Stimulated activated CD4-positive, alpha-beta T cell treated with anti-CD3 and anti-CD28 coated beads, Interleukin-15, amount 100 ng/mL, for 48 hours (primary cell): ENCODE measurements at places on chromosomes 4 and X.

GRCh38 chrX:20452487-20452886 lies 185.8 kb upstream of the RPS6KA3 start:
- no peak for DNase-seq

GRCh38 chr4:154478547-154478946 lies 13.1 kb downstream of the DCHS2 start:
- DNase-seq = no peak

DNA sequence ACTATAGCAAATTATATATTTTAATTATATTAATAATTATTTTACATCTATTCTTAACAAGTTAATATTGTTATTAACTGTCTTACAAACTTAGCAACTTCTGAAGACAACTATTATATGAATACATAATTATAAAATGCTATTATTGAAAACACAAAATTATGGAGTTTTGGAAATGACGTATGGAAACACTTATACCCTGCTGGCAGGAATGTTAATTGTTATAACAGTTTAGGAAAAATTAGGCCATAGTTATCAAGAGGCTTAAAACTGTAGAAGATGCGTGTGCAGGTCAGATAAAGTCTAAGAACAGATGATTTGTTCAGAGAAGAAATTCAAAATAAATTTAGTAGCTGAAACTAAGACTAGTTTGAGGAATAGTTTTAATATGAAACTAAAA lies 211.7 kb downstream of the FAT4 start:
- no peak for DNase-seq

- DNase-seq = no peak
Observed at GRCh38 chr4:67699603-67700002, 1.4 kb downstream of the UBA6 start.

DNA sequence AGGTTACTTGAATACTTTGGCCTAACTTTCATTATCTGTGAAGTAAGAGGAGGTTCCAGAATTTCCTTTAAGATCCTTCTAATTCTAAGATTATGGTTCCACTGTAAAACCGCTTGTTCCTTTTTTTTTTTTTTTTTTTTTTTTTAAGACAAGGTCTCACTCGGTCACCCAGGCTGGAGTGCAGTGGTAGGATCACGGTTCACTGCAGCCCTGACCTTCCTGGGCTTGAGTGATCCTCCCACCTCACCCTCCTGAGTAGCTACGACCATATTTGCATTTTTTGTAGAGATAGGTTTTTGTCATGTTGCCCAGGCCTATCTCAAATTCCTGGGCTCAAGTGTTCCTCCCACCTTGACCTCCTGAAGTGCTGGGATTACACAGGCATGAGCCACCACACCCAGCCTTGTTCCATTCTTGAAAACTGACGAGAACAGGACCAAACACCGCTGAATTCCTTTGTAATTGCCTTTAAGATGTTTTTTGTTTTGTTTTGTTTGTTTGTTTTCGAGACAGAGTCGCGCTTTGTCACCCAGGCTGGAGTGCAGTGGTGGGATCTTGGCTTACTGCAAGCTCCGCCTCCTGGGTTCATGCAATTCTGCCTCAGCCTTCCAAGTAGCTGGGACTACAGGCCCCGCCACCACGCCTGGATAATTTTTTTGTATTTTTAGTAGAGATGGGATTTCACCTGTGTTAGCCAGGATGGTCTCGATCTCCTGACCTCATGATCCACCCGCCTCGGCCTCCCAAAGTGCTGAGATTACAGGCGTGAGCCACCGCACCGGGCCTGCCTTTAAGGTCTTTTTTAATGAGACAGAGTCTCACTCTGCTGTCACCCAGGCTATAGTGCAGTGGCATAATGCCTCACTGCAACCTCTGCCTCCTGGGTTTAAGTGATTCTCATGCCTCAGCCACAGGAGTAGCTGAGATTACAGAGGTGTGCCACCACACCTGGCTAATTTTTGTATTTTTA lies 6.8 kb downstream of the PDS5A start:
- DNase-seq = no peak

DNA sequence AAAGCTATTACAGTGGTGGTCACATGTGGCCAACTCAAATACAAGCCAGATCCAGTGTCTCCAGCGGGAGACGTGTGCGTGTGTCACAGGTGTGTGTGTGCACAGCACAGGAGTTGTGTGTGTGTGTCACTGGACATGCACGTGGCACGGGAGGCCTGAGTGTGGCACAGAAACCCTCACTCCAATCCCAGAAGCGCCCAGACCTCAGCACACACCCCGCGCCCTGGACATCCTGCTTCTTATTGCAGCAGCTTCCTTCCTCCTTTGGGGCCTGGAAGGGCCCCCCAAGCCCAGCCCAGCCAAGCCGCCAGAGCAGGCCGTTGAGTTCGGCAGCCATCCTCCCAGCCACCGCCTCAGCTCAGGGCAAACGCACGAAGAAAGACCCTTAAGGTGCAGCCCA lies 37.9 kb downstream of the ACOX3 start:
- no peak for DNase-seq

- DNase-seq = no peak
Observed at GRCh38 chrX:143664302-143664701, 28.4 kb upstream of the SLITRK4 start.

DNA sequence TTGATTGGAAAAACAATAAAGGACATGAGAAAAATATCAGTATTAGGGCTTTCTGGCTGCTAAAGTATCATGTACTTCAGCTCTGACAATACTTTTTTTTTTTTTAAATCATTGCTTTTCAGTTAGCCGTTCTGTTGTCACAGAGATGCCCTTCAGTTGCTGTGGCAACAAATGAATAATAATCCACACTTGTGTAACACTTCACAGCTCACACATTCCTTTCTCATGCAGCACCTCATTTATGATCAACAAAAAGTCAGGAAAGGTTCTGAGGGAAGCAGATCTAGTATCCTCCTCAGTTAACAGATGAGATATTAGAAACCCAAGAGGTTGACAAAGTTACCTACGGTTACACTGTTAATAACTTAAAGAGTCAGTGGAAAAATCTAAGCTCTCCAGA lies 444.2 kb upstream of the SLIT2 start:
- DNase-seq = no peak

DNA sequence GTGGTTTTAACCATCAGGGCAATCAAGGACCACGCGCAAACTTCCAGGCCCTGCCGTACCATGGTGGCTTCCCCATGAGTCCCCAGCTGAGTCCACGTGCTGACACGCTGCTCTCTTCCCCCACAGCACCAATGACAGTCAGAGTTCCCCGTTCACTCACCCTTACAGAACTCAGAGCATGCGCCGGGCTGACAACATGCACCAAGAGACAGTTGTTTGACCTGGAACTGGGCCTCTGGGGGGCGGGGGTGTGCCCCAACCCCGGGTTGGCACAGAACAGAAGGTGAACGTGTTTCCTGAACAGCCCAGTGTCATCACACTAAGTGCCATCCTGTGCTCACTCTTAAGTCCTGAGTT lies 29.4 kb downstream of the IRF2 start:
- no peak for DNase-seq

GRCh38 chr4:73870260-73870659 lies 1.1 kb downstream of the CXCL1 start:
- DNase-seq = no peak

GRCh38 chrX:111365770-111366325 lies 46.1 kb downstream of the DCX start:
- DNase-seq = no peak

DNA sequence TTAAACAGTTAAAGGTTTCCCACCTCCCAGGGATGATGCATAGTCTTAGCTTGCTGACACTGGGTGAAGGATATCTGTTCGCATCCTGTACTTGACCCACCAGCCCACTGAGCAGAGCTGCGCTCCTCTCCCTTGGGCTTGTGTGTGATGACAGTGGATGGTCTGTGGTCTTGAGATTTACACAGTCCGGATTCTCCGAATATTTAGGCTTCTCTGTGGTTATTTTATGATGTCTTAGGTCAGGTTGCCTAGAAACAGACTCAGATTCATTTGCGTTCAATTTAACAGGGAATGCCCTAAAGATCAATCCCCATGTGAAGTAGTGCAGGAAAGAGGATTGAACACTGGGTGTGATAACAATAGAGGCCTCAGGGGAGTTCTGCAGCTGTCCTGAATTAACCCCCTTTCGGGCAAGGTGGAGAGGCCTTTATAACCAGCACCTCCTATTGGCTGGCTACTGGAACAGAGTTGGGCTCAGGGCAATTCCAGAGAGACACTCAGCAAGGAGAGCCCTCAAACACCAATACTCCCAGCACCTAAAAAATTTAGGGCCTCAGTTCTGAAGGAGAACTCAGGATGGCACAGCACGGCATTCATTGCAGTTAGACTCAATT lies 653.2 kb upstream of the GALNT7 start:
- no peak for DNase-seq

DNA sequence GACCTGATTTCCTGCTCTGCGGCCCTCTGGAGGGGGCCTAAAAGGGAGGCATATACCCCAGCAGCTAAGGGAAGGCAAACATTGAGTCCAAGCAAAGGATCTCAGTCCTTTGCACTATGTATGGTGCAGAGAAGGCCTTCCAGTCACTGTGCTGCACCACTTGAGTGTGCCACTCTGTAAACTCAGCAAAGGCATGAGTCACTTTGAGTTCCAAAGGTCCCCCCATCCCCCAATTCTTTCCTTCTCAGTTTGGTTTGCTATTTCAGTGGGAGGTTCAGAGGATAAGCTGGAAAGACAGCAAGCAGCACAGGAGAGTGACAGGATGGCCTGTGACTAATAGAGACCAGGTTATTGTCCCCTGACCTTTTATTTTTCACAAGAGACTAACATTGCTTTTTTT lies 131.3 kb downstream of the FHDC1 start:
- DNase-seq = no peak

DNA sequence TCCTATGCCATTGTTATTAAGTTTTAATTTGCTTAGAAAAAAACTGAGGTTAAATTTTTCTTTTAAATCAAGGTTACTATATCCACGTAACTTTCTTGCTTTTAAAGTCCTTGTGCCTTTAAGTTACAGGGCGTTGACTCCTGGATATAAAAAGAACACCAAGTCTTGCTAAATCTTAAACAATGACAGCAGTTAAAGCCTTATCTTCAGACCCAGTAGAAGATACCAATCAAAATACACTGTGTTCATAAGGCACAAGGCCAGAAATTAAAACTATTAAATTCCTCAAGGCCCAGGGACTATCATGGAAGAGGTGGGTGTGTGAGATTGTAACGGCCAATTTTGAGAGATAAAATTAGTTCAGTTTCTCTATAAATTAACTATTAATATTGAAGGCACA lies 60.4 kb downstream of the PAGE2 start:
- no peak for DNase-seq

DNA sequence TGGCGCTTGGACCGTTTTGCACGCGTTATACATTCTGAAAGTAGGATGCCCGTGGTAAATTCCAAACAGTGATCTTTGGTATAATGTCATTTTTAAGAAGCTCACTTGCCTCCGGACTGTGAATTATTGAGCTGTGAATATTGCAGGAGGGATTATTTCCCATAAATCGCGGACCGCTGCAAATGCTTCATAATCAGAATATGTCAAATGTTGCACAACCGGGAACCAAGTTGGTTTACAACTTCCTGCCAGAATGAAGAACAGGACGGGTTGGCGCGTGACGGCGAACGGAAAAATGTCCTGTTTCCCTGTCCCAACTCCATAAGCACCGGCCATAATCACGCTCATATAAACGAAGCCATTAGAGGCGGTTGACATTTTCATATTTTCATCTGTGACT lies 67.6 kb downstream of the SHOX start:
- DNase-seq = no peak

GRCh38 chr4:18034099-18034498 lies 12.5 kb upstream of the LCORL start:
- DNase-seq = no peak

- no peak for DNase-seq
Observed at GRCh38 chrX:132474544-132475248, 14.1 kb downstream of the MBNL3 start.

DNA sequence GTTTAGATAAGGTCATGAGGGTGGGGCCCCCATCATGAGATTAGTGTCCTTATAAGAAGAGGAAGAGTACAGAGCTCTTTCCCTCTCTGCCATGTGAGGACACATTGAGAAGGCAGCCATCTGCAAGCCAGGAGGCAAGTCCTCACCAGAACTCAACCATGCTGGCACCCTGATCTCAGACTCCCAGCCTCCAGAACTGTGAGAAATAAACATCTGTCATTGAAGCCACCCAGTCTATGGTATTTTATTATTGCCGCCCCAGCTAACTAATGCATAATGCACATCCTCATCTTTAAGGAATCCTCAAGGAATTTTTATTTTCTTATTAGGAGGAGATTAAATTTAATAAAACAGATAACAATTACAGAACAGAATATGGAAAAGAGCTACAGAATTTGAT lies 16.7 kb upstream of the EXOSC9 start:
- DNase-seq = no peak

GRCh38 chr4:140861359-140862176 lies 105.4 kb upstream of the TBC1D9 start:
- peak; percentile 39 for DNase-seq

- DNase-seq = no peak
Observed at GRCh38 chrX:112654871-112655270, 24.9 kb downstream of the LHFPL1 start.

GRCh38 chr4:41418444-41418843 lies 119.5 kb upstream of the LIMCH1 start:
- DNase-seq = no peak

- DNase-seq = no peak
Observed at GRCh38 chrX:16511796-16512776, 137.9 kb upstream of the S100G start.

DNA sequence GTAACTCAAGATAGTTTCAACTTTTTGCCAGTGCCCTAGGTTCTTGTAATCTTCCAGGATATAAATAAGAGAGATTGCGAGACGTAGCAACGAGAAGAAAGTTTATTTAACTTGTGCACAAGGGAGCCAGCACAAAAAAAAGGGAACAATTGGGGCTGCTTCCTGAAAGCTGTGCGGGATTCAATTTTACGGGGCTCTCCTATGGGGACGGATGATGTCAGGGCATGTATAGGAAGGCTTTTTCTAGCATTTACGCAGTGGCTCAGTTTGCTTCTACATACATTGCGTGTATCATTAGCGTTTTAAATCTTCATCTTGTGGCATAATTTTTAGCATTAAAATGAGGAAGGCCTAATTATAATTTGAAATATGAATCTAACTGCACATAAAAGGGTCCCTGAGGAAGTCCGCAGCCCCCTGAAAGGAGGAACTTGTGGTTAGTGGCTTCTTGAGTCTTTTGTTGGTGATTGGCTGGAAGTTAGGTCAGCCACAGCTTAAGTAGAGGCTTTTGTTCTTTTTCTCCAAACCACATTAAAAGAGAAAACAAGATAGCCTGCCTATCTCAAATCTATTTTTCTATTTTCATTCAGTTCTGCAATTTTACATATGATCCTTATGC lies 668.2 kb upstream of the NDST4 start:
- DNase-seq = no peak

- no peak for DNase-seq
Observed at GRCh38 chr4:95289028-95289634, 259.6 kb downstream of the UNC5C start.
